Spleen (tissue), 13 donors: ENCODE measurements at places on chromosomes 4 and X. TPM values are rescaled to one million over a fixed set of nuclear protein-coding genes. Genes with fewer than 3 reads are reported as not detected.

Gene FAM149A
- 1.3 TPM for polyA plus RNA-seq

Gene ETNPPL
- polyA plus RNA-seq, result 1.6 TPM

Gene UGT2A1
- not detected for polyA plus RNA-seq

Gene PDLIM5
- 11.6 TPM for polyA plus RNA-seq

Gene PCDH18
- polyA plus RNA-seq, result 0.82 TPM

Gene IL15
- 17.6 TPM for polyA plus RNA-seq

Gene CT83
- not detected for polyA plus RNA-seq

Gene GLRA3
- polyA plus RNA-seq, result not detected

Gene NPY2R
- polyA plus RNA-seq, result 0.03 TPM

Gene BMPR1B
- polyA plus RNA-seq, result 0.17 TPM
